ENCODE measurements at places on chromosomes 3 and 15. TPM values are rescaled to one million over a fixed set of nuclear protein-coding genes. Genes with fewer than 3 reads are reported as not detected.

C3orf18 gene
- total RNA-seq, result 7.2 TPM

GRCh38 chr3:123447749-123448517 is 957 bp downstream of the ADCY5 start:
- DNase-seq, result no peak

PCSK6 gene
- total RNA-seq, result 20.9 TPM

DNA sequence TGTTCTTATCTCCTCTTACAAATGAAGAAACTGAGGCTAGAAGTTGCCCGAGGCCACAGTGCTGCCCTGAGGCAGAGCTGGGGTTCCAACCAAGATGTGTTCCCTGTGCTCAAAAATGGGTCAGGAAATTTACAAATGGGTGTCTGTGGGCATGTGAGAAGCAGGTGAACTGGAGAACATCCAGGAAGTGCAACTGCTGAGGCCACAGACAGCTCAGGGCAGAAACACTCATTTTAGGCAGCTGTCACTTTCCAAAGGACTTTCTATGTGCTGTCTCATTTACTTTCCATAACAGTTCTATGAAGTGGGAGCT is 47.2 kb upstream of the ATP2B2 start:
- DNase-seq, result no peak
